ENCODE measurements at places on chromosomes 7 and 10.

GRCh38 chr10:21519941-21520436 lies 5.5 kb downstream of the SKIDA1 start:
- no peak for DNase-seq

GRCh38 chr10:44936314-44936975 lies 23.2 kb upstream of the RASSF4 start:
- DNase-seq = no peak

DNA sequence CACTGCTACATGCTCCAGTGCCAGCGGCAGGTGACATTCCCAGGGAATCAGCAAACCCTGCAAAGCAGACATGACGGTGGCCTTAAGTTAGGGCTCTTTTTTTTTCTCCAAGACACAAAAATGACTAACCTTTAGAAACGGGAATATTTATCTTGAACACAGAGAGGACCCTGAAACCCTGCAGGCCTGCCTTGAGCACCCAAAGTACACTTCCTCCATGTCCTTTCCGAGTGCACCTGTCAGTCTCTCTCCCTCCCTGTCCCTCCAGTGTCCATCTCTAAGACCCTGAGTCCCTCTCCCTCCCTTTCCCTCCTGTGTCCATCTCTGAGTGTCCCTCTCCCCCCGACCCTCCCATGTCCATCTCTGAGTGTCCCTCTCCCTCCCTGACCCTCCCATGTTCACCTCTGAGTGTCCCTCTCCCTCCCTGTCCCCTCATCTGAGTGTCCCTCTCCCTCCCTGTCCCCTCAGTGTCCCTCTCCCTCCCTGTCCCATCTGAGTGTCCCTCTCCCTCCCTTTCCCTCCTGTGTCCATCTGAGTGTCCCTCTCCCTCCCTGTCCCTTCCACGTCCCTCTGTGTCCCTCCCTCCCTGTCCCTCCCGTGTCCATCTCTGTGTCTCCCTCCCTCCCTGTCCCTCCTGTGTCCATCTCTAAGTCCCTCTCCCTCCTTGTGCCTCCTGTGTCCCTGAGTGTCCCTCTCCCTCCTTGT lies 51.2 kb upstream of the CAMK2B start:
- DNase-seq = no peak

DNA sequence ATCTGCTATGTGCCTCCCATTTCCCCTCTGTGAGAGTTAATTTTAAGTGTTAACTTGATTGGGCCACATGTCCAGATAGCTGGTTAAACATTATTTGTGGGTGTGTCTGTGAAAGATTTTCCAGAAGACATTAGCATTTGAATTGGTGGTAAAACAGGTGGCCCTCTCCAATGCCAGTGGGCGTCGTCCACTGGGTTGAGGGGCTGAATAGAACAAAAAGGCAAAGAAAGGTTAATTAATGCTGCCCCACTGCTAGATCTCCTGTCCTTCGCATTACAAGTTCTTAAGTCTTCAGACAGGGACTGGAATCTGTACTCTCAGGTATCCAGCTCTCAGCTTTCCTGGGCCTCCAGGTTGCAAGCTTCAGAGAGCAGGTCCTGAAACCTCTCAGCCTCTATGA lies 1160.9 kb upstream of the LRRN3 start:
- DNase-seq = no peak

DNA sequence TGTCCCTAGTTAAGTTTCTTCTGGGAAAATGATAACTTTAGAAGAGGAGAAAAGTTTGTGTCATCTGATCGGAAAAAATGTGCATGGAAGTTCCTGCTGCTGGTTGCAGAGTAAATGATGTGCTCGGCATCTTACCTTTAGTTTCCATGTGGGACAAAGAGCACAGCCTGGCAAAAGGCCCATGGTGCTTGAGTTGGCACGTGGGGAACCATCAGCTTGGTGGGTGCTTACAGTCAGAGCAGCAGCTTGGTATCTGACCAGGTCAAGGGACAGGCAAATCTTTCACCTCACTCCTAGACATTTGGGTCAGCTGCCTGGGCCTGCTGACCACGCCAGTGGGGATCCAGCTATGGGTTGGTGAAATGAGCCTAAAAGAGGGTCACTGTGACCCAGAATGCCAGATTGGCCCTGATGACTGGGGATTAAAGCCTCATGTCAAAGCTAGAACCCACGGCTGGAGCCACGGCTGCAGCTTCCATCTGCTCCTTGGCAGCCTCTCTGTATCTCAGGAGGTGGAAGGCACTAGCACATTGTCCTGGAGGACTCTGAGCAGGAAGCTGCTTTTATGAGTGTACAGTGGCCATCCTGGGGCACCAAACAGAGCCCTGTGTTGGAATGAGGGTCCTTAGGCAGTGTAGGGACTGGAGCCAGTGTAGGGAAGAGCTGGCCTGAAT lies 24.7 kb downstream of the VWC2 start:
- no peak for DNase-seq

DNA sequence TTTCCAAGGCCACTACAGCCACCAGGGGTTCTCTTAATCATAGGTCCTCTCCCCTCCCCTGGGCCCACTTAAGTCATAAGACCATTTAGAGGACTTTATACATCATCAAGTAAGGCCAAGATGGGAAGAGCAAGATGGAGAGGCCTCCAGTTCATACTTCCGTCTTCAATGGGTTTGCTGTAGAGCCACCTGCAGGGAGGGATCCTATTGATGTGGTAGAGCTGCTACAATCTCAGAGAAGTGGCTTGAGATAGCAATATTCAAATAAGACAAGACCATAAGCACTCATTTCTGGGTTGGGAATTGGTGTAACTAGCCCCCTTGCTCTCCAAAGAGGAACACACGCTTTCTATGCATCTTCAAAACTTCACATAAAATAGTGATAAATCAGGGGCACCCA lies 214.2 kb downstream of the PLXNA4 start:
- no peak for DNase-seq

- no peak for DNase-seq
Measured at GRCh38 chr7:19872094-19872493, 98.7 kb upstream of the TMEM196 start.

DNA sequence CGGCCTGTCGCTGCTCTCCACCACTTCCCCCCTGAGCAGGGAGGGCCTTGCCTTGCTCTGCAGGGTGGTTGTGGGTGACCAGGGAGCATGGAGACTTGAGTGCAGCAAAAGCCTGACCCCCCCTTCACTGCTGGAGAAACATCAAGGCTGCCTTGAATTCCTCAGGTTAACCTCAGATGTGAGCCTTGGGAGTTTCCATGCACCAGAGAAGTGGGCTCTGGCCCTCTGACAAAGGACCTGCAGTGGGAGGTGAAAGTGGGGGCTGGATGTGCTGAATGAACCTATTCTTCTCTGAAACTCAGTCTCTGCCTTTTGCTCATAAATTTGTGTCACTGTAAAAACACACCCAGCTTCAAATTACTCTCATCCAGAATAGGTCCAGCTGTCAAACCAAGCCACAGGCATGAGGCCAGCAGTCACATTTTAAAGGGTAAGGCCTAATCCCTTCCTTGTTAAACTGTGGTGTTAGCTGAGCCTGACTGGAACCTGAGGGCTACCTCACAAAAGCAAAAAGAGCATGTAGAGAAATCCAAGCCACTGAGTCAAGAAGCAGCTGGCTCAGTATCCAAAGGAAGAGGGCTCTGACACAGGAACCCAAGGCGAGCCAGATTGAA lies 356.8 kb downstream of the CCSER2 start:
- no peak for DNase-seq

DNA sequence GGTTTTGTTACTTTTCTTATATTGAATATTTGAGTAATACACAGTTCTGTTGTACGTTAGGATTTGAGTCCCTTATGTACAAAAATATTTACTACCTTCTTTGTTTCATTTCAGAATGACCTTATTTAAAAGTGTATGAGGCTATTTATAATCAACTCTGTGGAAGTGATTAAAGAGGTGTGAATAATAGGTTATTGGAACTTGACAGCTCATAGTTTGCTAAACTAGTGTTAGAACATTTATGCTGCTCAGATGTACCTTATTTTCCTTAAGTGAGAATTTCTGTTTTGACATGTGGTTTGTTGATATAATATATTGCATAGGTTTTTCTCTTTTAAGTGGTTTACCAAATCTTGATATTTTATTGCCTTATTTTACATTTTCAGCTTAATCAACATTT lies 105.5 kb downstream of the ZEB1 start:
- DNase-seq = no peak

- no peak for DNase-seq
Measured at GRCh38 chr10:127863231-127863825, 29.4 kb downstream of the CLRN3 start.

- no peak for DNase-seq
Measured at GRCh38 chr7:18226598-18226997, 199.0 kb upstream of the PRPS1L1 start.

- DNase-seq = no peak
Measured at GRCh38 chr10:48633381-48634197, 28.7 kb upstream of the ARHGAP22 start.

DNA sequence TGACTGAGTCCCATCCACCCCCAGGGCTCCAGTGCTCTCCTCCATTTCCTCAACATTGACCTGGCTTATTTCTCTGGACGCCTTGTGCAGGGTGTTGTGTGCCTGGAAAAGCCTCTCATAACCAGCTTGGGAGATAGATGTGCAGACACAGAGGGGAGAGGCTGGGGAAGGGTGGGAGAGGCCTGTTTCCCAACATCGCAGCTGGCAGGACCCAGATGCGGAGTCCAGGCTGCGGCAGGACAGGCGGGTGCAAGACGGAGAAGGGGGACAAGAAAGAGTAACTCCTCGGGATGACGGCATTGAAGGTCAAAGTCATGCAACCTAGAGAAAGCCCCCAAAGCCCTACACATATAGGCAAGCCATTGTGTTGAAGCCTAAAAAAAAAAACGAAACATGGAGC lies 54.1 kb upstream of the ANTXRL start:
- DNase-seq = no peak

GRCh38 chr10:63603709-63604445 lies 82.7 kb downstream of the REEP3 start:
- peak; percentile 15 for DNase-seq

- no peak for DNase-seq
Measured at GRCh38 chr10:104577163-104577562, 63.9 kb upstream of the SORCS3 start.

GRCh38 chr10:59803714-59804113 lies 50.5 kb upstream of the MRLN start:
- no peak for DNase-seq

DNA sequence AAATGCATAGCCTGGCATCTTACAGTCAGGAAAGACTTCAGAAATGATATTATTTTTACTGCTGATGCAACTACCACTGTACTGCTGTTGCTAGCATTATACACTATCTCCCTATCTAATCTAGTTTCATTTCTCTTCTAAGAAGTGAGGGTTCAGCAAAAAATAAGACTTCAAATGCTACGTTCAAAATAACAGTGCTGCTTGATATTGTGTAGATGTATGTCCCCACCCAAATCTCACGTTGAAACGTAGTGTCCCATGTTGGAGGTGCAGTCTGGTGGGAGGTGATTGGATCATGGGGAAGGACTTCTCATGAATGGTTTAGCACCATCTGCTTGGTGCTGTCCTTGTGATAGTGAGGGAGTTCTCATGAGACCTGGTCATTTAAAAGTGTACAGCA lies 129.4 kb downstream of the ANK3 start:
- DNase-seq = no peak

- DNase-seq = no peak
Measured at GRCh38 chr10:44863344-44864047, 47.6 kb upstream of the TMEM72 start.

DNA sequence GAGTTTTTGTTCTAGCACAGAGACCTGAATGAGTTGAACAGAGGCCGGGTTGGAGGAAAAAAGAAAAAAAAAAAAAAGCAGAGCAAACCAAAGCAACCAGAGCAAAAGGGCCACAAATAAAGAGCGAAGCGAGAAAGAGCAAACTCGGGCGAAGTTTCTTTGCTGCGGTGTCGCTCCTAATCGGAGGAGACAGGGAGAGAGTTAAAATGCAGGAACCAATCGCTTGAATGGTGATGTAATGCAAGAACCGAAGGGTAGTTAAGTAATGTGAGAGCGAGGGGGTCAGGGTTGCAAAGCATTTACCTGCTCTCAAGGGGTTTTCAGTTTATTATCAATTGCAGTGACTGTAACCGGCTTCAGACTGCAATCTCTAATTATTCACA lies 271.7 kb downstream of the TRIL start:
- no peak for DNase-seq

DNA sequence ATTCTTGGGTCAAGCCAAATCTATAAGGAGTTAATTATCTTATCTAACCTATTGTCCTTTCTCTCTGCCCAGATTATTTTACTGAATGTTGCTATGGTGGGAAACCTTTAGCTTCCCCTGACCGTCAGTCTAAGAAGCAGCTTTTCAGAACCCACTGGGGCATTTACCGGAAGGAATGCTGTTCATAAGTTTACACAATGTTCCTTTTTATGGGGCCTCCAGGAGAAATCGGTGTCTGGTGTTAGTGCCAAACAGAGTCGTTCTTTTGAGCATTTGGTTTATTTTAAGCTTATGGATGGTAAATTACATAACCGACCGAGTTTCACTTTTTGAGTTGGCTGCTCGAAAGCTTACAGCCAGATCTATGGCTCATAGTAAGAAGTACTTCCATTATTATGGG lies 111.9 kb downstream of the CACNB2 start:
- no peak for DNase-seq

DNA sequence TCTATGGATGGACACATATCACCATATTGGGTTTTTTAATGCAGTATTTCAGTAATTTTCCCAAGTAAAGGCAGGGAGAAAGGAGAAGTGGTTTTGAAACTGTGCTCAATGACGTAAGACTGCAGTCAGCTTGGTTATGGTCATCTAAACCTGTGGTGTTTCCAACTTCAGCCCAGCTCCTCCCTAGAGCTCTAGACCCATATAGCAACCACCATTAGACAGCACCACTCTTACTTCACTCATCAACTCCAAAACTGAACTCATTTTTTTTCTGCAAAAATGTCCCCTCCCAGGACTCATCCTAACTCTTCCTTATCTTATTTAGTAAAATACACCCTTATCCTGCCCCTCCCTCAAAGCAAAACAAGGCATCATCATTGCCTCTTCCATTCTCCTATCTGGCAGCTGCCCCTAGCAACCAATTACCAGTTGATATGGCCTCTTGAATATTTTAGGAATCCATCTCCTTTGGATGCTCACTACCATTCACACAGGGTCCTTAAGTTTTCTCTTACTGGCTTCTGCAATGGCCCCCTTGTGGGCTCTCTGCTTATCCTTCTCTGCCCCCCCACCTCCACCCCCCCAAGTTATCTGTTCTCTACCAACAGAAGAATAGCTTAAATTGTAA lies 1.5 kb upstream of the RALA start:
- no peak for DNase-seq

DNA sequence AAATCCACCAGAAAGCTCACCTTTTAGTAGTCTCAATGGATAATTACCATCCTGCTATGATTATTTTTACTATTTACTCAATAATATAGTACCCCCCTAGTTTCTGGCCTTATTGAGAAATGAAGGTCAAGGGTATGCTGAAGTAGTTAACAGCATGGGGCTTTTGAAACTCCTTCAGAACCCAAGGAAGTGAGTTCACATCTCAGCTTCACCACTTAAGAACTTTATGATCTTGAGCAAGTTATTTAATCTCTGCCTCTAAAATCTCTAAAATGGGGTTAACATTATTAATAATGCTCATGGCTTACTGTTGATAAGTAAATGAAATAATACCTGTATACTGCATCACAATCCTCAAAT lies 5.8 kb downstream of the MTPN start:
- DNase-seq = no peak

GRCh38 chr7:50497068-50497642 lies 47.0 kb upstream of the FIGNL1 start:
- DNase-seq = no peak

- no peak for DNase-seq
Measured at GRCh38 chr10:124264711-124265390, 153.9 kb downstream of the OAT start.

Measured in GM19239 (cell line).